ENCODE measurements at places on chromosomes 11 and 22.

GRCh38 chr11:67274768-67275605, 8.7 kb downstream of the GRK2 start:
- DNase-seq: no peak

DNA sequence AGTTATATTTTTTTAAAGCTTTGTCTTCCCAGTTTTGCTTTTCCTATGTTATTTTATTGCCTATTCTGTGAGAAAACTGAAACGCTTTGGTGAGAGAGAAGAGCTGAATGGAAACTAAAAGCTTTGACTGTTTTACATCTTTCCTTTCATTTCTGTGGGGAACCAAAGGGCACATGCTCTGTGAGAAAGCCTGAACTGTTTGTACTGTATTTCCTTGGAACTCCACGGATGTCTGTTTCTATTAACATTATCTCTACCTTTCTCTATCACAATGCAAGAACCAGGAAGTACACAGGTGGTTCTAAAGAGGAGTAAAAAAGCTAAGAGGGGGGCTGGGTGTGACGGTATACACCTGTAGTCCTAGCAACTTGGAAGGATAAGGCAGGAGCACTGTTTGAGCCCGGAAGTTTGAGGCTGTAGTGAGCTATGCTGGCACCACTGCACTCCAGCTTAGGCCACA, 43.8 kb downstream of the CELF1 start:
- DNase-seq: no peak

DNA sequence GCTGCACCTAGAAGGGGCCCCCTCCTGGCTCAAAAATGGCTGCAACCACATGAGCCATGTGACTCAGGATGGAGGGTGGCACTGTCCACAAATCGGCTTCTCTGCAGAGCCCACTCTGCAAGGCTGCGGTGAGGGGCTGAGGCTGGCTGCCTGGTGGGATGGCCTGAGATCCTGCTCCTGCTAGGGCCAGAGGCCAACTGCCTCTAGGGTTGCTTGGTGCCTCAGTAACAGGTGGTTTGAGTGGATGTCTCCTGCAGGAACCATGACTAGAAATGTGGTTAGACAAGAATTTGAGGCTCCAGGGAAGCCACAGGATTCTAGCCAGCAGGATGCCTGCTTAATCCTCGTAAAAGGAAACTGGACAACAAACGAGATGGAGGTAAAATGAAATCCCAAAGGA, 17.1 kb downstream of the PATZ1 start:
- DNase-seq: no peak

DNA sequence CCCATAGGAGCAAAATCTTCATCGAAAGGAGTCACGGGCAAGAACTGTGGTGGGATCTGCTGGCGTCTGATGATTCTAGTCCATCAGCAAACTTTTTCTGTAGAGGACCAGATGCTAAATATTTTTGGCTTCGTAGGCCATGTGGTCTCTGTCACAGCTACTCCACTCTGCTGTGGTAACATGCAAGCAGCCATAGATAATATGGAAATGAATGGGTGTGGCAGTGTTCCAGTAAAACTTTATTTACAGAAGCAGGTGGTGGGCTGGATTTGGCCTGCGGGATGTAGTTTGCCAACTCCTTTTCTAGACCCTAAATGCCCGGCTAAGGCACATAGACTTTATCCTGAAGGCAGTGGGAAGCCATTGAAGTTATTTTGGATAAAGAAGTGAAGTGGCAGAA, 32.9 kb downstream of the BMAL1 start:
- DNase-seq: no peak

Data from NCI-H2107 (cell line).